Germinal center (tissue), 1 donor: ENCODE measurements at places on chromosomes 13 and 19.

- DNase-seq = no peak
Measured at GRCh38 chr13:40992678-40993518, 26.2 kb downstream of the ELF1 start.

DNA sequence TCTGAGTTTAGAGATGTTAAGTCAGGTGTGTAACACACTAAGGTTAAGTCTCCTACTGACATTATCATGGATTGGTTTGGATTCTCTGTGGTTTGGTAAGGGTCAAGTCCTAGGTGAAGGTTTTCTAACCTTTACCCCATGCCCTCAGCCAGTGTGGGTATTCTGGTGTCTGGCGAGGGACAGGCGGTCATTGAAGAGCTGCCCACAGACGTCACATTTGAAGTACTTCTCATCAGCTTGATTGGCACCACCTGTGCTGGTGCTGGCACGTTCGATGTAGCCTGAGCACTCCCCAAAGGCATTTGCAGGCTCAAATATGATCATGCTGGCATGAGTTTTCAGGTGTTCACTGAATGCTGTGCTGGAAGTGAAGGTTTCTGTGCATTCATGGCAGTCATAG, 27.0 kb downstream of the PEG3 start:
- no peak for DNase-seq

GRCh38 chr13:58480061-58480460, 848.5 kb downstream of the PCDH17 start:
- no peak for DNase-seq

- peak; percentile 22 for DNase-seq
Measured at GRCh38 chr19:16661480-16662034, 618 bp downstream of the TMEM38A start.

DNA sequence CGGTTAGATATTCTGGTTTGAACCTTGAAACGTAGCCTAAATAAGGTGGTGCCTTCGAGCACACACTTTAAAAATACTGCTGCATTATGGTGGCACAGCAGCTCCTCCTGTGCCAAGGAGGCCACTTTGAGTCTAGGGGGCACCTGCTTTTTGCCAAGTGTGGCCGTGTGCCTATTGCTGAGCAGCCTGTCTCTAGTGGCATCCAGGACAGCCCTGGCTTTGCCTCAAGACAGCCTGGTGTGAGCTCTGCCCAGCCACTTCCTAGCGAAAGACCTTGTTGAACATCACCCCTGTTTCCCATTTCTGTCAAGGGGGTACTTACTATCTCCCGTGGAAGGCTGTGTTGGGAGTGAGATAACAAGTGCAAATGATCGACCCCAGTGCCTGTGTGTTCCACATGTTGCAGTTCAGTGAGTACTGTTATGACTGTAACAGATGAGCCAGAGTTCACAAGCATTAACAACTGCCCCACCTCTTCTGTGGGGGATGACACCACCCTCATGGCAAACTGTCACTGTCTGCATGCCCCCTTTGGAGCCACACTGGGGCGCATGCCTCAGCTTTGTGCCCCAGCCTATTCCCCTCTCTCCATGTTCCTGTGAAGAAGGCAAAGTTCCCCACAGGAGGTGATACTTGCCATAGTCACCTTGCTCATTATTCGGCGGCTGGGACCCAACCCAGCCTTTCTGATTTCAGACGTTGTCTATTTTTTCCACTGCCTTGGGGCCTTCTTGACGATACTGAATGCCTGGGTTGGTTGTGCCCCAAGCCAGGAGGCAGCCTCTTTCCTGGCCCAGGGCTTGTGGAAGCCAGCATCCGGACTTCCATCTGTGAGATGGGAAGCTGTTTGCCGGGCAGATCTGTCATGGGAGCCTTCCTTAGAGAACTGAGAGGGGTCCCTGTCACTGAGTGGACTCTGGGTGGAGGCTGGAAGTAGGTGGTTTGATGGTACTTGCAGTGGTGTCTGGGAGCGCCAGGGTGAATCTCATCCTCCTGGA, 5.4 kb downstream of the GATAD2A start:
- DNase-seq = no peak

DNA sequence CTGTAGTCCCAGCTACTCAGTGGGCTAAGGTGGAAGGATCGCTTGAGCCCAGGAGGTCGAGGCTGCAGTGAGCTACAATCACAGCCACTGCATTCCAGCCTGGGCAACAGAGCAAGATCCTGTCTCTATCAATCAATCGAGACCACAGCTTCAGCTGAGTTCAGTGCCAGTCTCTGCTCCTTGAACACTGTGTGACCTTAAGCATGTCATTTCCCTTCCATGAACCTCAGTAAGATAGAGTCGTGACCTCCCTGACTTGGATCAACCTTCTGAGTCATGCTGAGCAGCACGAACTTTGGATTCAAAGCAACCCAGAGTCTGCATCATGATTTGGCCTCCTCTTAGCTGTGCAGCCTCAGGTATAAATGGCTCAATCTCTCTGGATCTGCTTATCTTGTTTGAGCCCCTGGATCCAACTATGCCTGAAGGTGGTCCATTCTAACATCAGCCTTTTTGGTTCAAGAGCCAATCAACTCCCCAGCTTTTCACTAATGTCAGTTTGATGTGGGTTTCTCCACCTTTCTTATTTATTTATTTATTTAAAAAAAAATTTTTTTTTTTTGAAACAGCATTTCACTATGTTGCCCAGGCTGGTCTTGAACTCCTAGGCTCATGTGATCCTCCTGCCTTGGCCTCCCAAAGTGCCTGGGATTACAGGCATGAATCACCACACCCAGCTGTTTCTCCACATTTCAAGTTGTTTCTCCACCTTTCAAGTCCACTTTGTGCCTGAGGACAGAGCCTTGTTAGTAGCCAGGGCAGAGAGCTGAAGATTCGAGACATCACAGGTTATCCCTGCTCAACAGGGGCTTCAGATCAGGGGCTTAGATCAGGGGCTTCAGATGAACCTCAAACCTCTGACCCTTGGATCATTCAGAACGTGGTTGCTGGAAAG, 26.4 kb downstream of the PTPRS start:
- DNase-seq = no peak

GRCh38 chr13:43237616-43238015, 214.2 kb downstream of the DNAJC15 start:
- no peak for DNase-seq
